ENCODE measurements at places on chromosomes 11 and 22. TPM values are rescaled to one million over a fixed set of nuclear protein-coding genes. Genes with fewer than 3 reads are reported as not detected.

Gene CASP12
- polyA plus RNA-seq, result not detected

DNA sequence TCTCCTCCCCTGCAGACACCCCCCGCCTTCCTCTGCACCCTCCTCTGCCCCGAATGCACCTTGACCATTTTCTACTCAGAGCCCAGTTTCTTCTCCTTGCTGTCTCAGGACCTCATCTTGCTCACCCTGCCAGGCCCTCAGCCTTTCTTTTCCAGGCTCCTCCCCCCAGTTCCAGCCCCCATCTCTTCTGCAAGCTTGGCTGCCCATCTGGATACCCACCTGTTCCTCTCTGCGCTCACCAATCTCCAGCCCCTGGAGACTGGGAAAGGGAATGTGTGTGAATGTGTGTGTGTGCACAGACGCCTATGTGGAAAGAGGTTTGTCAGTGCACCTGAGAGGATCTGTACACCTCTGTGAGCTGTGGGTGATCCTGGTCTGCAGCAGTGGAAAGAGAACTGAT is 36.4 kb downstream of the SLC22A12 start:
- DNase-seq, result no peak

GRCh38 chr22:20316844-20317401 is 2.9 kb downstream of the DGCR6L start:
- DNase-seq, result no peak

- DNase-seq, result no peak
Measured at GRCh38 chr22:35663371-35663770, 15.1 kb downstream of the APOL6 start.

- no peak for DNase-seq
Measured at GRCh38 chr11:6307876-6308275, 12.4 kb downstream of the CAVIN3 start.

GRCh38 chr11:60761436-60762190 is 4.9 kb downstream of the MS4A15 start:
- DNase-seq, result no peak

Gene CLDN5
- polyA plus RNA-seq, result not detected

DNA sequence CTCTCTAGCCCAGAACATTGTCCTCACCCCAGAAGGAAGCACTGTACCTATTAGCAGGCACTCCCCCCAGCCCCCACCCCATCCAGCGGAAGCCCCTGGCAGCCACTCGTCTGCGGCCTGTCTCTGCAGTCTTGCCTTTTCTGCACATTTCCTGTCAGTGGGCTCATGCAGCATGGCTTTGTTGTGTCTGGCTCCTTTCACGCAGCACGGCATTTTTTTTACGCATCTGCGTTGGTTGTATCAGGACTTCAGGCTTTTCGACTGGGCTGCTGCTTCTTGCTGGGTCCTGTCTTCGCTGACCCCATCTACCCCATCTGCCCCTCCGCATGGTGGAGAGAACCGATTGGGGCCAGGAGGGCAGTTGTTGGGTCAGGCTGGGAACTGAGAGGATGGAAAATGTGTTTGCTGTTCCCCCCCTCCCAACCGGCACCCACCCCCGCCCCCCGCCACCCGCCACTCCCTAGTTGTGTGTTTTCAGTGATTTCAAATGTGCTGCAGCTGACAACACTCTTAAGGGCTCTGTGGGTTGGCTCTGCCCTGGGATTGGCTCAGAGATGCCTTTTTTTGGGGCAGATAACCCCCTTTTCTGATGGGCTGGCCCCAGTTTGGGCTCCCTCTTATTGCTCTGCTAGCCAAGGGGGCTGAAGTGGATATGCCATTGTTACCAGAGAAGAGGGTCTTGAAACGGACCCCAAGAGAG is 110.0 kb downstream of the KIAA1671 start:
- peak; percentile 54 for DNase-seq

DNA sequence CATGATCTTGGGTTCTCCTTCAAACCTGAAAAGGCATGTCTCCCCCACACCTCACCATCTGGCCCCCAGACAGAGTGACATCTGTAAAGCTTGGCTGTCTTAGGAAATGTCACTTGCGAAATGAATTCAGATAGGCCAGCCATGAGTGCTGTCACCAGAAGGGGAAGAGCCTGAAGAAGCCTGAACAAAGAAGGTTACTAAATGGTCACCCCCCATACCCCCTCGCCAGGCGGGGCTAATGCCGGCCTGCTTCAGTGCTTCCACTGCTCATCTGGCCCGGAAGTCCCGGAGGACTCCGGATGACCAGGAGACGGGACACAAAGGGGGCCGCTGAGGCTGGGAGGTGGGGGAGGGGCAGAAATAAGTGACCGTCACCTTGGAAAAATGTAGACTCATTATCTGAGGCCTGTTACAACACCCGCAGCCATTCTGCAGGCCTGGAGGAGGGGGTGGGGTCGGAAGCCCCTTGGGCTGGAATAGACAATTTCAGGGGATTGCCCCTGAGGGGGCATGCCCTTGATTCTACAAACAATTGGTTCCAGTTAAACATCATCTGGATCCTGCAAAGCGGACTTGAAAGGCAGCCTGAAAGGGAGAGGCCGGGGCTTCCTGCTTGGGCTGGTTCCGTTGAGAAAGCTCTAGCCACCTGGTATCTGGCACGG is 43.2 kb downstream of the NAT10 start:
- no peak for DNase-seq

DNA sequence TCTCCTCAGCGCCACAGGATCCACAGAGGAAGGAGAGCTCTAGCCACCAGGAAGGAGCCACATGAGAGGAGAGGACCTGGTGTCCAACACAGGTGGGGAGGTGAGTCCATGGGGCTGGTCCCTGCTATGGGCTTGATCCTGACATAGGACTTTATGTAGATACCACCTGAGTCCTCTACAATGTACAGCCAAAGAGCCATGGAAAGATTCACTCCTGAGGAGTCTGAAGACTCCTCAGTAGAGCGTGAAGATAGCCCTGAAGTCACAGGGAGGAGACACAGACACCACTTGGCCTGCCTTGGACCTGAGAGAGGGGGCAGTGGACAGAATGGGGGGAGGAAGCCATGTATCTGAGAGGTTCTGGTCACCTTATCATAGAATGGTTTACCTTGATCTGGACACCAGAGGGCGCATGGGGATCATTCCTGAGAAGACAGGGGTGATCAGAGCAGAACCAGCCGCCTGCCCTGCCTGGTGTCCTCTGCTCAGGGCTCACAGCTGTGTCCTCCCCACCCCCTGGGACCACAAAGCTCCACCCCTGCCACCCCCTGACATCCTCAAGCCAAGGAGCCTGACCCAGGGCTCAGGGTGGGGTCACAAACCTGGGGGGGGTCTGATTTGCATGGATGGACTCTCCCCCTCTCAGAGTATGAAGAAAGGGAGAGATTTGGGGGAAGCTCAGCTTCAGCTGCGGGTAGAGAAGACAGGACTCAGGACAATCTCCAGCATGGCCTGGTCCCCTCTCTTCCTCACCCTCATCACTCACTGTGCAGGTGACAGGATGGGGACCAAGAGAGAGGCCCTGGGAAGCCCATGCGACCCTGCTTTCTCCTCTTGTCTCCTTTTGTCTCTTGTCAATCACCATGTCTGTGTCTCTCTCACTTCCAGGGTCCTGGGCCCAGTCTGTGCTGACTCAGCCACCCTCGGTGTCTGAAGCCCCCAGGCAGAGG is 77.0 kb downstream of the ZNF280B start:
- DNase-seq, result peak; percentile 79

DNA sequence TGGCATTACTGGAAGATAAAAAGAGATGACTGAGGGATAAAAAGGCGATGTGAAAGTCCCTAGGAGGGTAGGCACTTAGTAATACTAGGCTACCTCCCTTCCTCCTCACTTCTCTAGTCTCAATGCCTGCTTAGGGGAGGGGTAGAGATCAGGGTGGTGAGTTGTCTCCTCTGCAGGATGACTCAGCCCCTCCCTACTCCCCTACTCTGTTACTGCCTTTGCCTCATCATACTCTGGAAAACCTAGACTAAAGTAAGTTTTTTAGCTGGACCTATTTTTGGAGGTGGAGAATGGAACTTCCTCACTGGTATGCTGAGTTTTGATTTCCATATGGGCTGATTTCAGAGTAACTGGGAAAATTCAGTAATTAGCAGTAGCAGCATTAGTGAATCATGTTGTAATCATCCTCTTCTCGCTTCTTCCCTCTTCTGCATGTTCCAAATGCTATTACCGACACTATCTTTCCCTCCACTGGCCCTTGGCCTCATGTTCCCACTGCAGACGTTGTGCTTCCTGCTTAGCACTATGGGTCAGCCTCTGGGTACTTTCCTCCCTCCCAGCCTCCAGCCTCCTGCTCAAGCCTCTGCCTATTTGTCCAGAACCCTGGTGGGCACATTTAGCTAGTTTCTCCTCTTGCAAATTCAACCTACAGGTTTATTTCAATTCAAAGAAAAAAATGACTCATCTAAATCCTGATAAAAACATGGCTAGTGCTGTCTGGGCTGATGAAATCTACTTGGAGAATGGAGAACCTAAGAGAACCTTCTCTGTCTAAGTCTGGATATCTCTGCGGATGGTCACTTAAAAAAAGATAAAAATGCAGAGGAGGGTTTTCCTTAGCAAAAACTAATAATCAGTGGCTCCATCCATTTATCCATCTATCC is 281.7 kb downstream of the ST3GAL4 start:
- DNase-seq, result no peak

Gene MRPL11
- polyA plus RNA-seq, result 33.9 TPM

DNA sequence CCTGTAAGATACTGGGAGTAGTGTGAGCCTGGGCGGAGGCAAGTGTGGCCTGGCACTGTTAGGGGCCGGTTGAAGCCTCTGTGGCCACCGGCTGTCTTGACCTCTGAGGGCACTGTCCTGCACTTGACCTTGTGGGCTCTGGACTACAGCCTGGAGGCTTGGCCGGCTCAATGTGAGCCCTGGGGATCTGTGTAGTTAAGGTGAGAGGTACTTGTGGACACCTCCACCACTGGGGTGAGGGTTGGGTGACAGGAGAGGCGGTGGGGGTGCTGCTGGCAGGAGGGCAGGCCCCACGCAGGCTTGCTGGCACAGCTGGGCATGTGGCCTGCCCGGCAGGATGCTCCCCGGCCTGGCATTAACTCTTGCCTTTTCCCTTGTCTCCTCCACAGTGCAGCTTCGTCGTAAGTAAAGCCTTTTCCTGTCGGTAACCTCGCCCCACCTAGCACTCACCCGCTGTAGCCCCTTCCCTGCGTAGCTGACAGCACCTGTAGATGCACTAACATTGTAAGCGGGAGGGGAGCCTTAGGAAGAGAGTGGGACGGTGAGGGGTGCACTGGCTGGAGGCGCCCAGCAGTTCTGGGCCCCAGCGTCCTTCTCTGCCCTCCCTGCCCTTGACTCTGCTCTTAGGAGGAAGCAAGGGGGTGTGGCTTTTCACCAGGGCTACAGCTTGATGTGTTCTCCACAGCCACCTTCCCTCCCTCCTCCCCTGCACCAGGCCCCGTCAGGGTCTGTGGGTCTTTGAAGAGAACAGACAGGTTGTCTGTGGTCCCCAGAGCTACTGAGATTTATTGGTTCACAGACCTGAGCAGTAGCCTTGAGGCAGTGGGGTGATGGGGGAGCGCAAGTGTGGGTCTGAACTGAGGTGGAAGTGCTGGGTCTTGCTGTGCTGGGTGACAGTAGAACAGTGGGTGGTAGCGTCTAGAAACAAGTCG is 17.6 kb downstream of the INCENP start:
- DNase-seq, result peak; percentile 8

- DNase-seq, result peak; percentile 59
Measured at GRCh38 chr11:3164138-3164551, 965 bp downstream of the OSBPL5 start.

- no peak for DNase-seq
Measured at GRCh38 chr22:17214416-17215043, 4.7 kb downstream of the ADA2 start.

- no peak for DNase-seq
Measured at GRCh38 chr11:111836721-111837120, 34.7 kb downstream of the ALG9 start.

Gene SERHL2
- 3.8 TPM for polyA plus RNA-seq

GRCh38 chr11:85759915-85760314 is 51.0 kb downstream of the SYTL2 start:
- DNase-seq, result no peak

Gene SNX15
- 9.0 TPM for polyA plus RNA-seq

DNA sequence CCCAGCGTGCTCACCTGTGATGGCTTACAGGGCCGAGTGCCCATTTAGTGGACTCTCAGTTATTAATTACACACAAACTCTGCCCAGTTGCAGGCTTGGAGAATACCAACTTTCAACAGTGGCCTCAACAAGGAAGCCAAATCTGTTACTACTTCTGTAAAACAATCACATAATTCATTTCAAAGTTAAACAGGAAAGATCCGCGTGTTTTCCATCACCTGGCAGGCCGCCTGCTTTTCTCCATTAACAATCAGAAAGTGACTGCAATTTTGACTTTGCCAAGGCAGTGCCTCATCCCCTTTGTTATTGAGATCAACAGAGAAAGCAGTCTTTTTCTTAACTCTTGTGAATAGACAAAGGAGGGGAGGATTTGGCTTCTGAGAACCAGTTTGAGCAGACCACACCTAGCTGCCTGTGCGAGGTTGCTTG is 77.7 kb downstream of the BARX2 start:
- no peak for DNase-seq

GRCh38 chr11:18618342-18619025 is 15.7 kb downstream of the SPTY2D1 start:
- DNase-seq, result no peak

Gene OR5P2
- polyA plus RNA-seq, result not detected

DNA sequence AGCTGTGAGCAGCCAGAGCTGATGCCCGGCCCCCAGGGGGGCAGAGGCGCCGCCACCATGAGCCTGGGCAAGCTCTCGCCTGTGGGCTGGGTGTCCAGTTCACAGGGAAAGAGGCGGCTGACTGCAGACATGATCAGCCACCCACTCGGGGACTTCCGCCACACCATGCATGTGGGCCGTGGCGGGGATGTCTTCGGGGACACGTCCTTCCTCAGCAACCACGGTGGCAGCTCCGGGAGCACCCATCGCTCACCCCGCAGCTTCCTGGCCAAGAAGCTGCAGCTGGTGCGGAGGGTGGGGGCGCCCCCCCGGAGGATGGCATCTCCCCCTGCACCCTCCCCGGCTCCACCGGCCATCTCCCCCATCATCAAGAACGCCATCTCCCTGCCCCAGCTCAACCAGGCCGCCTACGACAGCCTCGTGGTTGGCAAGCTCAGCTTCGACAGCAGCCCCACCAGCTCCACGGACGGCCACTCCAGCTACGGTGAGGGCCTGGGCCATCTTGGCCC is 6.1 kb downstream of the CDC42EP1 start:
- no peak for DNase-seq

DNA sequence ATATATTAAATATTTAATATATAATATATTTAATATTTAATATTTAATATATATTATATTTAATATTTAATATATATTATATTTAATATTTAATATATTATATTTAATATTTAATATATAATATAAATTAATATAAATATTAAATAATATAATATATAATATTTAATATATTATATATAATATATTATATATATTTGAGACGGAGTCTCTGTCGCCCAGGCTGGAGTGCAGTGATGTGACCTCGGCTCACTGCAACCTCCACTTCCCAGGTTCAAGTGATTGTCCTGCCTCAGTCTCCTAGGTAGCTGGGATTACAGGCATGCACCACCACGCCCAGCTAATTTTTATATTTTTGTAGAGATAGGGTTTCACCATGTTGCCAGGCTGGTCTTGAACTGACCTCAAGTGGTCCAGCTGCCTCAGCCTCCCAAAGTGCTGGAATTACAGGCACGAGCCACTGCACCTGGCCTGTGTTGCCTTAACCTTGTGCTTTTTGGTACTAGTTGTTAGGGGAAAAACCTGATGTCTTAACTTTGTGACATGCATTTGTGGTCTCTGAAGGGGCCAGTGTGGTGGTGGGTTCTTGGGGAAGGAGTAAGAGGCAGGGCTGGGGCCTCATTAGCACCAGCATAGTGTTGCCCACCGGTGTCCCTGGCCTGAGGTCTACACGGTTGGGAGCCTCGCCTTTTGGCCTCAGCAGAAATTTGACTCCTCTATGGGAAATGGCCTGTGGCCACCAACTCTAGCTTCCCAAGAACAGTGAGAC is 16.6 kb downstream of the SEC14L3 start:
- DNase-seq, result no peak

All from SK-N-SH (cell line).